ENCODE measurements at places on chromosomes 2 and 18.

DNA sequence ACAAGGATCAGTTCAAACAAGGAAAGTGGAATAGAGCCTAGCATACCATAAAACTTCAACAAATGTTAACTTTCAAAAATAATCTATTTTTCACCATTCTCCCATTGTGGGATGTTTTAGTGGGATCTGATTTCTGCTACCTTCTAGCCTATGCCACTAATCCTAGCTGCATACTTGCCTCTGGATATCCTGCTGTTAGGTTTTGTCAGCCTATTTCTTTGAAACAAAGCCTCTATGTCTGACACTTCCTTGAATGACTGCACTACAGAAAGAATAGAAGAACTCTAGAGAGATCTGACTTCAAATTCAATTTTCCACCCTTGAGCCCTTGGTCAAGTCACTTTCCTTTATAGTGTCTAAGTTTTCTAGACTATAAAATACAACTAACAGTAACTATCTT lies 291.5 kb downstream of the PTH2R start:
- no peak for DNase-seq

GRCh38 chr18:70073432-70073831 lies 125.8 kb upstream of the CD226 start:
- DNase-seq: no peak

- DNase-seq: no peak
Measured at GRCh38 chr2:217626926-217627325, 375.9 kb downstream of the TNS1 start.

GRCh38 chr18:8052237-8052701 lies 485.2 kb downstream of the PTPRM start:
- no peak for DNase-seq

GRCh38 chr2:127590386-127591190 lies 55.1 kb downstream of the MYO7B start:
- no peak for DNase-seq

- DNase-seq: no peak
Measured at GRCh38 chr2:67945940-67946339, 116.9 kb downstream of the C1D start.

DNA sequence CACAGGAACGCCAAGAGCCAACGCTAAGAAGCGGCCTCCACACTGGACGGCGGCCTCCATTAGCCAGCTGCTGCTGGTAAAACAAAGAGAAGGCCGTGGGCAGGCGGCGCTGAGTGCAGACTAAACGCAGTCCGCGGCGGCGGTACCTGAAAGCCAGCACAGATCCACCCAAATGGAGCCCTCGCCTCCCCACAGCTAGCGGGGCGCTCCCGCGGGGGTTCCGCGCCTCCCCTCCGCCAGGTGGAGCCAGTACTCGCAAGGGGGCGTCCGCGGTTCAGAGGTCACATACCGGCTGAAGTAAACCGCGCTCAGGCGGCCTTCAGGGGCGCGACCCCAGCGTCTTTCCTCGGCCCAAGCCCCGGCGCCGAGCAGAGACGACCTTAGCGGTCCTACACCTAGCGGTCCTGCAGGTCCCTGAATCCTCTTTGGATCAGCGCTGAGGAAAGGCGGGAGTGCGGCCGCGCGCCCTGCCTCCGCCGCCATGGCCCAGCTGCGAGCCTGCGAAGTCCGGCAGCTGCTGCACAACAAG lies 293.1 kb upstream of the ERBB4 start:
- DNase-seq: no peak

GRCh38 chr2:15943378-15944280 lies 3.3 kb downstream of the MYCN start:
- DNase-seq: no peak

- DNase-seq: no peak
Measured at GRCh38 chr2:96207774-96208142, 869 bp downstream of the STARD7 start.

GRCh38 chr2:26068602-26069298 lies 34.9 kb downstream of the RAB10 start:
- no peak for DNase-seq

- DNase-seq: no peak
Measured at GRCh38 chr2:229282758-229283546, 11.9 kb upstream of the PID1 start.

GRCh38 chr2:145055651-145056050 lies 535.7 kb upstream of the ZEB2 start:
- DNase-seq: no peak

DNA sequence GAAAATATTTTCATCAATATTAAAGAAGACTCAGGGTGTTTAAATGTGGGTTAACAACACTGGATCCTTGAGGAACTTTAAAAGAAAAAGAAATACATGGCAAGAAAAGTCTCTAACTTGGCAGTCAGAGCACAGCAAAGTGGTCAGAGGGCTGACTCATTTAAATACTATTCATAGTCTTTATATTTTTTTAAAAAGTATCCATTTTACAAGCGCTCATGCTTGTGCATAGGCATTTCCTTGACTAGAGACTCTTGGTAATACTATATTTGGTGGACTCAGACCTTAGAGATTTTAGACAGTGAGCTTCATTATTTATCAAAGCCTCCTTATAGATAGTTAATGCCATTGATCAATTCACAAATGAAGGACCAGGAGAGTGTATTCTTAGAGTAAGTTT lies 110.2 kb downstream of the ABCA12 start:
- no peak for DNase-seq

GRCh38 chr2:238585836-238586821 lies 159.4 kb downstream of the ASB1 start:
- DNase-seq: no peak

DNA sequence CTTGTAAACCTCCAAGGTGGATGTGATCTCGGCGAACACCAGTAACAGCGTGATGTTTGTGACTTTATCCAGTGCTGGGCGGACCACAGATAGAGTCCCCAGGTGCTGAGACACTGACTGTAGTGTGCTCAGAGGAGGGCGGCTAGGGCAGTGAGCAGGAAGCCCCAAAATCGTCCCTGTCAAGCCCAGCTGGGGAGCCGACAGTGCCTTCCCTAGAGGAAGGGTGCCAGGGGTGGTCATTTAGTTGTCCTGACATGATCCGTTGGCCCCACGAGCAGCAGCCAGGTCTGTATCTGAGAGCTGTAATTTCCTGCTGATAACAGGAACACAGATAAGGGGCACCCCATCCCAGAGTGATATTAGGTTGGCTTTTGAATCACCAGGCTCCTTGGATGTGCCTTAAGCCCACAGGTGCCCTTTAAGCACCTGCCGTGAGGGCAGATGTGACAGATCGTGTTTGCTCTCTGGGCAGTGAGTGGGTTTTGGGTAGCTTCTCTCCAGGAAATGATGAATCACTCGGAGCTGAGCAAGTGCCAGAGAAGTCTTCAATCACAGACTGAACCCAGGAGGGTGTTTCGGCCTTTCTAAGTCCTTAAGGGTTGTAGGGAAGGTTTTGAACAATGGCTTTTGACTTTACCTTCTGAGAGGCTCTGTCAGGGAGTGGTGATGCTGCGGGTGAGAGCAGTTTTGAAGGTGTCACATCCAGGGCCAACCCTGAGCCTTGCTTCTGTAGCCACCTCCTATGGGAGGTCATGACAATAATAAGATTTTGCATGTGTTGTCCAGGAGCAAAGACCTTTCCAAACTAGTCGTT lies 7.7 kb downstream of the LPIN1 start:
- DNase-seq: no peak

GRCh38 chr2:167264380-167264779 lies 376.1 kb downstream of the XIRP2 start:
- peak; percentile 3 for DNase-seq

GRCh38 chr2:204744506-204744905 lies 199.2 kb downstream of the PARD3B start:
- no peak for DNase-seq

DNA sequence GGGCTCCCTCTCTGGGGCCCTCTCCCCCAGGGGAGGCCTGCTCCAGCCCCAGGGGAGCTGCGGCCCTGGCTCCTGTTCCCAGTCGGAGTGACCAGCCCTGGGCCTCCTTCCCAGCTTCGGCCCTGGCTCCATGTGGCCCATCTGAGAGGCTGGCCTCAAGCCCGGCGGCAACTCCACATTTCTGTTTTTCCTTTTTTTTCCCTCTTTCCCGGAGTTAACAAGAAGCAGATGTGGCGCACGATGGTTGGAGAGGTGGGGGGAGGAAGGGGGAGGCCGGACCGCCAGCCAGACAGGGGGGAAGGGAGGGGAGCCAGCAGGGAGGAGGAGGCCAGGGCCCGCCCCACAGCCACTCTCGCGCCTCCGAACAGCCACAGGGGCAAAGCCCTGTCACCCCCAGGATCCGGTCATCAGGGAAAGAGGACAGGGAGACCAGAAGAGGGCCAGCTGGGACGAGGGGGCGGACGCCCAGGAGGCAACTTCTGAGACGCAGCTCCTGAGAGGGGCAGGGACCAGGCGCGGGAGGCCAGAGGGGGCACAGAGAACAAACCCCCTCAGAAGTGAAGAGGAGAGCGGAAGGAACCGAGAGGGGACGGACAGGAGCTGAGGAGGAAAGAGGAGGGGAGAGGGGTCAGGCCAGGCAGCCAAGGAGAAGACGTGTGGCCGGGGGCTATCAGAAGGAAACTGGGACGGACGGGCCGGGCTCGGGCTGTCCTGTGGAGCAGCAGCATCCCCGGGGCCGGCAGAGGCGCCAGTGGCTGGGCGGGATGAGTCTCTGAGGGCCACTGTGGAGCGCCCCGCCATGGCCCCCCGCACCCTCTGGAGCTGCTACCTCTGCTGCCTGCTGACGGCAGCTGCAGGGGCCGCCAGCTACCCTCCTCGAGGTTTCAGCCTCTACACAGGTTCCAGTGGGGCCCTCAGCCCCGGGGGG lies at the start of gene EMILIN1:
EMILIN1 (plus strand) TSS at position 349 of the 928 bp plus-strand sequence; CDS start at position 800, 451 bp downstream.
- DNase-seq: no peak

DNA sequence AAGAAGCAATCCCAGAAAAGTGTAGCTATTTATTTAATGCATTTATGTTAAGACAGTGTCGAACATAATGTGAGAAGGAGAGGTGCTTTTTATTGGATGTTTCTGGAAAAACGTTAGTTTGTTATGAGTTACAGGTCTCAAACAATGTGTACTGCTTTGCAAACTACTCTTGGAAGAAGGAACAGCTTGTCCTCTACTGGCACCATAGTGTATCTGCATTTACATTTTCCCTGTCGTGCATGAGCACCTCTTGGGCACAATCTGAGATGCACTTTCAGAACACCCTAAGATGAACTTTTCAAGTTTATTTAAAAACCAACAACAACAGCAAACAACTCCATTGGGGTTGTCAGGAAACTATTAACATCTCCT lies 22.8 kb downstream of the CCNYL1 start:
- peak; percentile 38 for DNase-seq

- no peak for DNase-seq
Measured at GRCh38 chr18:23059541-23060465, 75.5 kb upstream of the CABLES1 start.

DNA sequence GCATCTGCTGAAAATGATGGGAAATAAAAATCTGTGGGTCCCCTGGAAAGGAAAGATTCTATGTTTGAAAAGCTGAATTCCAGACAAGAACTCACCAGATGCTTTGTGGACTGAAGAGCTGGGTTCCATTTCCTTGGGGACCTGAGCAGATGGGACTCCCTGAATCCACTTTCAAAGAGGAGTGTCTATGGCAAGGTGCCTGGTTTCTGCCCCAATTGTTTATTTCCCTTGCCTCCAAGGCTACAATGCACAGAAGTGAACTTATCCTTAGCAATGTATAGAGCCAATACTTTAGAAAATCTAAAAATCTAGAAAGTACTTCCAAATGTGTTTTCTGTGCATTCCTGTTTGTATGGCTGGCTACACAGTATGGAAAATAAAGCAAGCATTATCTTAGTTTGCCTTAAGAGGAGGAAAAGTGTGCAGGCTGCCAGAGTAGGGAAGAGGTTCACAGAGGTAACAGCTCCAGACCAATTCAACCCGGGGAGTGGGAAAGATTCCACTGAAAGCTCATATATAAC lies 420.5 kb downstream of the NRXN1 start:
- no peak for DNase-seq

DNA sequence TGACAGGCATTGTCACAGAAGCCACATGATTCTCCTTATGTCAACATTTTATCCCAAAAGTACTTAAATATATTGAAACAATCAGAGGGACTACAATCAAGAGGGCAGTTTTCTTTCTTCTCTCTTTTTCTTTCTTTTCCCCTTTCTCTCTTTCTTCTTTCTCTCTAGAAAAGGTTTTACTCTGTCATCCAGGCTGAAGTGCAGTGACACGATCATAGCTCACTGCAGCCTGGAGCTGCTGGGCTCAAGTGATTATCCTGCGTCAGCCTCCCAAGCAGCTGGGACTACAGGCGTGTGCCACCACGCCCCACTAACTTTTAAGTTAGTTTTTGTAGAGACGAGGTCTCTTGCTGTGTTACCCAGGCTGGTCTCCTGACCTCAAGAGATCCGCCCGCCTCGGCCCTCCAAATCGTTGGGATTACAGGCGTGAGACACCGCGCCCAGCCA lies 1.0 kb upstream of the PRKD3 start:
- no peak for DNase-seq

DNA sequence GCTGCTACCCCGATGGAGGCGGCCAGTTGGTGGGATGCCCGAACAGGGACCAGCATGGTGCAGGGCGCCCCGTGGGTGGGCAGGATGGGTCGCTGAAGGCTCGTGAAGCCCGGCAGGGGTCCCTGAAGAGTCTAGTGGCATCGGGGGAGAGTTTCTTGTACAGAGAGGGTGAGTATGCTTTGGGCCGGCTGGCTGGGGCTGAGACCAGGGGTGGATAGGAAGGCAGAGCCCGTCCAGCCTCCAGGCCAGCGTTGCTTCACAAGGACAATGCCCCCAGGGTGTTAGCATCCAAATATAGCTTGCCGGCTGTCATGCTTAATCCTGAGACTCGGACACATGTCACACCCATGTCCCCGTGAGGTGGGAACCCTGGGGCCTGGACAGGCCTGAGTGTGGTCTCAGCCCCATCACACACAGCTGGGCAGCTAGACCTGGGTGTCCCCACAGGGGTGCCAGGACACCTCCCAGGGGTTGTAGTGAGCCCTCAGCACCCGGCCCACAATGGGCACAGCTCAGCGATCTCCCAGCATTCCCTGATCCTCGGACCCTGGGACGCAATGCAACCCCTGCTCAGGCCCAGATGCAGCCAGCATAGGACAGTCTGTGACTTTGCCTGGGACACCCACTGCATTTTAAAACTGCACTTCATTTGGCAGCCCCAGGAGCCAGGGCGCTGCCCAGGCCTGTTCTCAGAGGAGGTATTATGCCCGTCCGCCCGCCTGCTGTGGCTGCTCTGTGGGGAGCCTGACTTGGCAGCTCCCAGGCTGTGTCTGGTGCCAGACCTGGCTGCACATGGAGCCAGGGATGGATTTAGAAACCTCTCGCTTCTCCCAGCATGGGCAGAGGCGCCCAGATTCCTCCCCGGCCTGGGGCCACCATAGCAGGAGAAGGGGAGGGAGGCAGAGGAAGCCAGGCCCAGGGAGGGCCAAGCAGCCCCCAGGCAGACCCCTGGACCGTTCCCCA lies 36.4 kb downstream of the RAMP1 start:
- DNase-seq: no peak

DNA sequence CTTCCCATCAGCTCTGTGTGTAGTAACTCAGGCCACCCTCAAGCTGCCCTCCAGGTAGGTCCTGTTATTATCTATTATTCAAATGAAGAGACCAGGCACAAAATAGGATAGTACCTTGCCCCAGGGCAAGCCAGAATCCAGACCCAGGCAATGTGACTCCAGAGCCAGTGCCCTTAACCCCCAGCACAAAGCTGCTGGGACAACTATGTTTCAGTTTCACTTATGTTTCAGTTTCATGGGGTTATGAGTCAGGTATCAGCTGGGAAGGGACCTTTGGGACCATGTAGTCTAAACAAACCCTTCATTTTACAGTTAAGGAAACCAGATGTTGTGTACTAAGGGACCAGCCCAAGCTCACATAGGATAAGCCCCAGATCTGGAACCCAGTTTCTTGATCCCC lies 10.0 kb downstream of the HK2 start:
- no peak for DNase-seq
